ENCODE measurements at places on chromosomes 5 and 9. TPM values are rescaled to one million over a fixed set of nuclear protein-coding genes. Genes with fewer than 3 reads are reported as not detected.

NEUROG1 gene
- not detected for total RNA-seq

- no peak for ATAC-seq
Measured at GRCh38 chr5:4571248-4571948, 568.7 kb upstream of the ADAMTS16 start.

- no peak for ATAC-seq
Measured at GRCh38 chr9:131387394-131387793, 6.5 kb upstream of the PRRC2B start.

DNA sequence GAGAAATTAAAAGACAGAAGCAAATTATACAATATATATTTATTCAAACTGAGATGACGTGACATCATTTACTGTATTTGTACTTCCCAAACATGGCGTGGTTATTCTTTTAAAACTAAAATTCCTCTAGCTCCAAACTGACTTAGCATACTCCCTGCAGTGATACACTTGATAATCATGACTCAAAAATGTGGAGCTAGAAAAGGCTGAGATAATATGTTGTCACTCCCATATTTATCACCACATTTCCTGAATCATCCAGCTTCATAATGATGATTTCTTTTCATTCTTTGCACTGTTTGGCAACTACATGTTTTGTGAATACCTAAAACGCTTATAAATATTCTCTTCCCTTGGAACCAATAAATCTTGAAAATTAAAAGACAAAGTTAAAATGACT, 341.0 kb downstream of the EBF1 start:
- no peak for ATAC-seq

RANBP3L gene
- total RNA-seq, result 0.16 TPM

DNA sequence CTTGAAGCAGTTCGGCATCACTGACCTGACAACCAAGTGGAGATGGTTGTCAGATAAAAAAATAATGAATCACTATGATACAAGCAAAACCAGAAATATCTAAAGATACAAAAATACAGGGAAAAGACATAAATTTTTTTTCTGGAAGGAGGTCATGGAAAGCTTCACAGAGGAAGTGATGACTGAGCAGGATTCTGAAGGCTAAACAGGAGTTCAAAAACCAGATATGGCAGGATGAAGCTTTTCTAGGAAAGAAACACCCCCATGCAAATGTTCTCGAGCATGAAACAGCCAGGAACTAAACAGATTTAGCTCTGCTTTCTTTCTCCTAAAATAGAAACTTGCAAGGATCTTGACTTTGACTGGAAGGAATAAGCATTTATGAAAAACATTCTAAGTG, 60.7 kb upstream of the IFNE start:
- no peak for ATAC-seq

BTNL3 gene
- not detected for total RNA-seq

DNA sequence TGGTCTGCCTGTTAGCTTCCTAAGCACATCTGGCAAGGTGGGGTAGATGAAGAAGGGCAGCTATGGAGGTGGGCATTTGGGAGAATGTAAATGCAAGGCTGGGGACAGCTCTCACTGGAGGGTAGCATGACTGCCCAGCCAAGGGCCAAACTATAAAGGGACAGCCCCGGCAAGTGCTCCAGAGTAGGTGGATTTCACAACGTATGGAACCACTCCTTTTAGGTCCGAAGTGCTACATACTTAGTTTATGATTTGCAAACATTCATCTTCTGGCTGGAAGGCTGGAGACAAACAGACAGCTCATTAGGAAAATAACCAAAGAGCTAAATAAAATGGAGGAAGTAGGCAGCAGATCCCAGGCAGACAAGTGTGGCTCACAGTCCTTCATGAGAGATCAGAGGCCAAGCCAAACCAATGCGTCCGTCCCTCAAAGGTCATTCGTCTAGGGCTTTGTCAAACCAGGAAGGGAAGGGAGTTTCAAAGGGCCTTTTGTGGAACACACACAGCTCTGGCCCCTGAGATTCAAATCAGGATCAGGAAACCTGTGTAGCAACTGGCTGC, 42.5 kb upstream of the GLRX start:
- ATAC-seq, result peak; percentile 46

FAM169A gene
- total RNA-seq, result 1.5 TPM

GRCh38 chr5:161549106-161549505, 2.6 kb upstream of the GABRB2 start:
- no peak for ATAC-seq

GRCh38 chr9:127537014-127537413, 75.1 kb upstream of the STXBP1 start:
- ATAC-seq, result peak; percentile 60

GRCh38 chr5:150905312-150905683, 518 bp upstream of the ZNF300 start:
- ATAC-seq, result no peak

DNA sequence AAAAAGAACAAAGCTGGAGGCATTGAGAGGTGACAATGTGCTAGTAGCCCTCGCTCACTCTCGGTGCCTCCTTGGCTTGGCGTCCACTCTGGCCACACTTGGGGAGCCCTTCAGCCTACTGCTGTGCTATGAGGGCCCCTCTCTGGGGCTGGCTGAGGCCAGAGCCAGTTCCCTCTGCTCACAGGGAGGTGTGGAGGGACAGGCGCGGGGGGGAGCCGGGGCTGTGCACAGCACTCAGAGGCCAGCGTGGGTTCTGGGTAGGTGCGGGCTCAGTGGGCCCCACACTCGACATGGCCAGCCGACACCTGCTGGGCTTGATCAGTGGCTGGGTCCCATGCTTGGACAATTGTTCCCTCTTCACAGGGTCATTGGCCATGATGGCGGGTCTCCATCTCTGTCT, 202.5 kb upstream of the GRAMD2B start:
- no peak for ATAC-seq

GRCh38 chr9:121690316-121690715, 38.9 kb downstream of the DAB2IP start:
- ATAC-seq, result peak; percentile 30

GRCh38 chr5:58231041-58231440, 228.8 kb downstream of the PLK2 start:
- no peak for ATAC-seq

DNA sequence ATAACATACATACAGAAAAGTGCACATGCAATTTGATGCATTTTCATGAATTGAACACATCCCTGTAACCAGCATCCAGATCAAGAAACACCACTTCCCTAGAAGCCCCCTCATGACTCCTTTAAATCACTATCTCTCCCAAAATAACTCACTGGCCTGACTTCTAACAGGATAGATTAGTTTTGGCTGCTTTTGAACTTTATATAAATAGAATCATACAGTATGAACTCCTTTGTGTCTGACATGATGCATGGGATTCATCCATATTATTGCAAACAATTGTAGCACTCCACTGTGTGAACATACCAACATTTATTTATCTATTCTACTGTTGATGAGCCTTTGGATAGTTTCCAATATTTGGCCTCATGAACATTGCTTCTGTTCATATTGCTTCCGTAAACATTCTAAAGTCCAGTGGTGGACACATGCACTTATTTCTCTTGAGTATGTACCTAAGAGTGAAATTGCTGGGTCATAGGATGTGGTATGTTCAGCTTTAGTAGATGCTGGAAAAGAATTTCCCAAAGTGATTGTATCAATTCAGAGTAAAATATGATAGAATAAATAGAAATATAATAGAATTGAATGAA, 148.7 kb upstream of the GDNF start:
- no peak for ATAC-seq

GRCh38 chr5:131794586-131794985, 2.2 kb downstream of the FNIP1 start:
- no peak for ATAC-seq

LHX6 gene
- 1.3 TPM for total RNA-seq

DNA sequence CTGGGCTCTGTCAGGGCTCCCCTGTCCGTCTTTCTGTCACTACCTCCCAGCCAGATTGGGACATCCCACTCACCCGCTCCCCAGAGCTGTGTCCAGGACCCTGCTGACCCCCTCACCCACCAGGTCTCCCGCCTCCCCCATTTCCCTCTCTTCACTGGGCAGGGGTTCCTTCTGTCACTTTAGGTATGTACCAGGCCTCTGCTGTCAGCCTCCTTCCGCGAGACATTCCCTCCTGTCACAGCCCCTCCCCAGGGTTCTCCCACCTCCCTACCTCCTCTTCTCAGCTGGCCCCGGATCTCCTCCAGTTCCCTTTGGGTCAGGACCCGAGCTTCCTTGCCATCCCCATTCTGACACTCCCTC, 488 bp downstream of the POLR1E start:
- no peak for ATAC-seq

ENG gene
- total RNA-seq, result 14.3 TPM

Measured in esophagus mucosa (tissue), 1 donor.